ENCODE measurements at places on chromosomes 5 and 9. TPM values are rescaled to one million over a fixed set of nuclear protein-coding genes. Genes with fewer than 3 reads are reported as not detected.

The MSMP gene
- not detected for total RNA-seq

DNA sequence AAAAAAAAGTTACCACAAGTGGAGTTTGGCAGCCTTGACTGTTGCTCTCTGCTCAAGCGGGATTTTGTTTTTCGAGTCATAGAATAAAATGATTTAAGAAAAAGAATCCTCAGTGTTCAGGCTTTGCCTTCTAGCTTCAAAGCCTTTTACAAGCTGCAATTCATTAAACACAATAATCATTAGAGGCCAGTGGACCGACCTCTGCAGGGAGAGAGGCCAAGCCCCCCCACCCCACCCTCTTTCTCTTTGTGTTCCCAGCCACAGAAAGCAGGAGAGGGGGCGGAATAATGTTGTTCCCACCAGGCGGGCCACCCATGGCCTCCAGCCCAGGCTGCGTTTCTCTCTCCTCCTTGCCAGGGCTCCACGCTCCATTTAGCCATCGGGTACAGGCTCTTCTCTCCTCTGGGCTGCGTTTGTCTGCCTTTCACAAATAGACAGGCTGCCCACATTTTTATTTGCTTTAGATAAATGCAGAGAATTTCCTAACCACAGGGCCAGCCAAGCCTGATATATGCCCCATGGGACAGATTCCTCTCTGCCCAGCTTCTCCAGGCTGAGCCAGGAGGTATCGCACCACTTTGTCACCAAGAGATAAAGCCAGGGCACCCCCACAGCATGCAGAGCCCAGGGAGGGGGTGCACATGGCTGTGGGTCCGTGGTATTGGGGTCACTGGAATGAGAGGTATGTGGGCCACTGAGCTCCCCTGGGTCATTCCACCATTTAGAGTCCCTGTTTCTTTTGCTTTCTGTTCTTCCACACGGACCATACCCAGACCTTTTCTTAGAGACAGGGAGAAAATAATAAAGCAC lies 318.8 kb downstream of the PIK3R1 start:
- no peaks in the 10 kb centered on the region for H3K27me3 ChIP-seq
- H3K36me3 ChIP-seq, result no peaks in the 10 kb centered on the region
- H3K27ac ChIP-seq, result no peak overlapping the region
- H3K4me3 ChIP-seq, result no peak overlapping the region
- peaks cover 6% of the 10 kb centered on the region for H3K4me1 ChIP-seq
- no peak for DNase-seq

DNA sequence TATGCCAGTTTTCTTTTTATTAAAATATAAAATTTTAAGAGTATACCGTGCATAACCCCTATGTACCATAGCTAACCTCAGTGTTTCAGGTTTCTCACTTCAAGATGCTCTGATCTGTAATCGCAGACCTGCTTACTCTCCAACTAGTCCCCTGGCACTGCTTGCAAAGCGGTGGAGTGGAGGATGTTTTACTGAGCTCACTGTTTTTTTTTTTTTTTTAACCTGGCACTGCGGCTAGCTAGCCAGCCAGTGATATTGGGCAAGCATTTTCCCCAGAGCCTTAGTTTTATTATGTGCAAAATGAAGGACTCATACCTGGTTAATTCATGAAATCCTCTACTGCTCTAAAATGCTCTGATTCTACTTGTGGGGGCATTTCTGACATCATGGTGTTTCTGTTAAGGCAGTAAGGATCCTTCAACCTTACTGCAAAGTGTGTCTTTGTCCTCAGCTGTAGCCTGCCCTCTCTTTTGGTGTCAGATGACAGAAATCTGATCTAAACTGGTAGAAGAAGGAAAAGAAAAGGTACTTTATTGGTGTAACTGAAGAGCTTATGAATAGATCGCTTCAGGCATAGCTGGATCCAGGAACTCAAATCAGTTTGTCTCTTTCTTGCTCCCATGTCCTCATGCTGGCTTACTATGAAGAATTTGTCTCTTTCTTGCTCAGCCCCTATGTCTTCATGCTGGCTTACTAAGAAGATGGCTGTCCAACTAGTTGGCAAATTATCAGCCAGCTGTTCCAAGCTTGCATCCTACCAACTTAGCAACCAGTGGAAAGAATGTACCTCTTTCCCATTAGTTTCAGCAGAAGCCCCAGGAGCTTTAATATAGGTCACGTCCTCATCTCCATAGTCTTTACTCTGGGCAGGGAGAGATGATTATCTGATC lies 59.8 kb downstream of the DOCK2 start:
- no peaks in the 10 kb centered on the region for H3K27me3 ChIP-seq
- peaks cover 5% of the 10 kb centered on the region for H3K4me1 ChIP-seq
- peak; percentile 63 for DNase-seq
- H3K36me3 ChIP-seq, result no peaks in the 10 kb centered on the region
- H3K27ac ChIP-seq, result peak overlapping the region; percentile 73

DNA sequence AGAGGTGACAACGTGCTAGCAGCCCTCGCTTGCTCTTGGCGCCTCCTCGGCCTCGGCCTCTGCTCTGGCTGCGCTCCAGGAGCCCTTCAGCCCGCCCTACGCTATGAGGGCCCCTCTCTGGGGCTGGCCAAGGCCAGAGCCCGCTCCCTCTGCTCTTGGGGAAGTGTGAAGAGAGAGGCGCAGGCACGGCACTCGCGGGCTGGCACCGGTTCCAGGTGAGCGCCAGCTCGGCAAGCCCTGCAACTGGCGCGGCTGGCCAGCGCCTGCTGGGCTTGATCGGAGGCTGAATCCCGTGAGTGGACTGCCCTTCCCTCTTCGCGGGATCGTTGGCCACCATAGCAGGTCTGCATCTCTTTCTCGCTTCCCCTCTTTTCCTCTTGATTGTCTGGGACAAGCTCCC lies 298.0 kb upstream of the PTPRD start:
- H3K27me3 ChIP-seq, result no peaks in the 10 kb centered on the region
- no peaks in the 10 kb centered on the region for H3K36me3 ChIP-seq
- no peak overlapping the region for H3K4me3 ChIP-seq
- H3K27ac ChIP-seq, result no peak overlapping the region
- no peak for DNase-seq

DNA sequence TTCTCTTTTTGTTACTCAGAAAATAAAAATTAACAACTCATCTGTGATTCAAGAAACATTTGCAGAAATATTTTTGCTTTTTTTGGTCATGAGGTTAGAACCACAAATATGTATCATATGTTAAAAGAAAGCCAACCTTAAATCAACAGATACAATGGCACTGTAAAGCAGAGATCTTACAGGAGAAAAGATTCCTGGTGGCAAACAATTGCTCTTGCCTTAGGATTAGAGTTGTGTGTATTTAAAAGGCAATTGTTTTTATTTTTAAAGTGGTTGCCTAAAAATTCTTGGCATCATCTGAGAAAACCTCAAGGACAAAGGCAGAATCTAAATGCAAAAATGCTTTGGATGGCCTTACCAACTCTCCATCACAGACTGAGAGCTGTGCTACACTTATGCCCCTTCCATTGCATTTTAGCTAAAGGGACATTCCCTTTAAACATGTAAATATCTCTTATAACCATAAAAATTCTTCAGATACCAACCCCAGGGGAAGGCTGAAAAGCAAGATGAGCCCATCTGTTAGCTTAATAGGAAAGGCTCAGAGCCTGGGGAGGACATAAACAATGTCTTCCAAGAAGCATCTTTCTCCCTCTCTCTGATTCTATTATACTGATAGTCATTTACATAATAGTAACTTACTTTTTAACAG lies 100.4 kb downstream of the FAM114A2 start:
- no peak for DNase-seq
- H3K4me3 ChIP-seq, result no peak overlapping the region
- no peak overlapping the region for H3K27ac ChIP-seq
- no peaks in the 10 kb centered on the region for H3K27me3 ChIP-seq
- H3K36me3 ChIP-seq, result no peaks in the 10 kb centered on the region
- no peaks in the 10 kb centered on the region for H3K4me1 ChIP-seq

DNA sequence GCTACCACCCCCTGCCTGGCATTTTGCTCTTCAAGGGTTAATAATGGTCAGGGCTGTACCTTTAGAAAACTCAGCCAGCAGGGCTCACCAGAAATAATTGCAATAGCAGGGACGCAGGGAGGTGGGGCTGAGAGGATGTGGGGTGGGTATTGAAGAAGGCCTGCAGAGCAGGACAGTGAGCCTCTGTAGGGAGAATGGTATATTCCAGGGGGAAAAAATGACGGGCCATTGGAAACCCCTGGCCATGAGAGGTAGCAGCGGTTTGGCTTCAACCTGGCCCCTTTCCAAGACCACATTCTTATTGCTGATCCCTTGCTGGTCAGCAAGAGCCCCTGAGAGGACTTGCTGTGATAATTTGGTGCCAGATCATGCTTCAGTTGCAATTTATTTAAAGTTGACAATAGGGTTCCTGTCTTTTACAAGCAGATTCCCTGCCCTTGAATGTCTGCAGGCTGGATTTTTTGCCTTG lies 36.7 kb upstream of the CTNNA1 start:
- H3K27ac ChIP-seq, result no peak overlapping the region
- no peak overlapping the region for H3K4me3 ChIP-seq

DNA sequence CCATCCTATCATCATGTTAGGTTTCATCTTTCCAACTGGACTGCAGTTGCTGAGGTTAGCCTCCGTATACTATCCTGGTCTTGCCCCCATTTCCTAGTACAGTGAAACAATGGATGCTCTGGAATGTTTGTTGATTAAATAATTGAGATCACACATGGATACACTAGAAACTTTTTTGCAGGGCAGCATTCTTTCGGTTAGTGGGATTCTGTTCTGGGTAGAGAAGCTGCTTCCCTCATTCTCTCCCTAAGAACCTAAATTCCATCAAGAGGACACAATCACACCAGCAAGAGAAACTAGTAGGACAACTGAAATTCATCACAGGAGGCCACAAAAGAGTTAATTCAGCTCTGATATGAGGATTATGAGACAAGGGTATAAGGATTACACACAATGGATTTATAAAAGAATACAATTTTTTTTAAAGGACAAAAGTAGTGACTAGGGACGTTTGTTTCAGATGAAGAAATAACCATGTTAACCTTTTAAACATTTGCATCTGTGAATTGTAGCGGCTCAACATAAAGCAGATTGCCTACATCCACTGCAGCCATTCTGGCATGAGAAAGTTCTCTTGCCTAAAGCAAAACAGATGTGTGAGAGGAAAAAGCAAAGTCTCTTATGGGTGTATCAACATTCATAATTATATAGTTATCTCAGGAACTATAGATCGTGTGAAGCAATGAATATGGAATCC lies 162.7 kb upstream of the LHFPL2 start:
- no peaks in the 10 kb centered on the region for H3K27me3 ChIP-seq
- no peak overlapping the region for H3K27ac ChIP-seq
- H3K36me3 ChIP-seq, result no peaks in the 10 kb centered on the region
- H3K4me3 ChIP-seq, result no peak overlapping the region
- H3K4me1 ChIP-seq, result peaks cover 7% of the 10 kb centered on the region

GRCh38 chr5:14179446-14179845 lies 36.3 kb downstream of the TRIO start:
- H3K27ac ChIP-seq, result peak overlapping the region; percentile 45
- peak; percentile 49 for DNase-seq

GRCh38 chr5:98231089-98231488 lies 542.4 kb upstream of the RGMB start:
- H3K27ac ChIP-seq, result no peak overlapping the region
- no peaks in the 10 kb centered on the region for H3K36me3 ChIP-seq
- H3K27me3 ChIP-seq, result no peaks in the 10 kb centered on the region
- no peak for DNase-seq

GRCh38 chr5:43996221-43996620 lies 393.0 kb downstream of the FGF10 start:
- no peak overlapping the region for H3K27ac ChIP-seq
- no peak overlapping the region for H3K4me3 ChIP-seq
- no peaks in the 10 kb centered on the region for H3K27me3 ChIP-seq
- H3K36me3 ChIP-seq, result no peaks in the 10 kb centered on the region
- no peak for DNase-seq

GRCh38 chr5:159878988-159879471 lies 37.3 kb upstream of the ADRA1B start:
- H3K27ac ChIP-seq, result peak overlapping the region; percentile 46
- no peaks in the 10 kb centered on the region for H3K36me3 ChIP-seq
- peaks cover 11% of the 10 kb centered on the region for H3K4me1 ChIP-seq
- H3K4me3 ChIP-seq, result no peak overlapping the region

GRCh38 chr5:161064781-161065180 lies 212.8 kb upstream of the ATP10B start:
- H3K27ac ChIP-seq, result no peak overlapping the region
- no peaks in the 10 kb centered on the region for H3K27me3 ChIP-seq
- H3K36me3 ChIP-seq, result no peaks in the 10 kb centered on the region
- no peak overlapping the region for H3K4me3 ChIP-seq
- no peaks in the 10 kb centered on the region for H3K4me1 ChIP-seq
- DNase-seq, result no peak

DNA sequence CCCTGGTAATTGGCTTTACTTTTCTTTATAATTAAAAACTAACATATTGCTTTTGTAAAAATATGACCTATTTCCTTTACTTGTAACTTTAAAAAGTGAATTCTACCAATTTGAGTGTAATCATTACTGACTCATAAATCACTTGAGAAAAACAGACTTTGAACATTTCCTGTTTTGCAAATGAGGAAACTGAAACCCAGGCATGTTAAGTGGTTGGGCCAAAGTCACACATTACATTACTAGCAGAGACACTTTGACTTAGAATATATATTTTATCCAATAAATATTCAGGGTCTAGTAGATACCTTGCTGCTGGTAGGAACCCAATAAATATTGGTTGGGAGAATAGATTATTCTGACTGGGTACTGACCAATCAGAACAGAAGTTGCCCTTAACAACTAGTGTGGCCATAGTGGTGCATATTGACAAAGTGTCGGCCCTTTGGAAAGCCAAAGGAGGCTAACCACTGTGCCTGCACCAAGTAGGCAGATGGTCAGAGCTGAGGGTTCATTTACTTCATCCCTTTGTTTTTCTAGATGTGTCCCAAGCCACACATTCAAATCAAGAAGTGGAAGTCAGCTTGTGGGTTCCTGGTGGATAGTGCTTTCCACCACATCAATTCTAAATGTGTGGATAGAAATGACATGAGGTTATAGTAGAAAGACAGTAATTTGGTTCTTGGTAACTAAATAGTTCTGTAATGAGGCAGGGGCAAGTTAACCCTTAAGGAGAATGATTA lies 365.1 kb upstream of the RIOK2 start:
- H3K36me3 ChIP-seq, result no peaks in the 10 kb centered on the region
- H3K4me3 ChIP-seq, result no peak overlapping the region
- H3K27ac ChIP-seq, result no peak overlapping the region
- no peak for DNase-seq
- H3K4me1 ChIP-seq, result peaks cover 2% of the 10 kb centered on the region
- H3K27me3 ChIP-seq, result no peaks in the 10 kb centered on the region

- no peaks in the 10 kb centered on the region for H3K36me3 ChIP-seq
- DNase-seq, result no peak
- peaks cover 2% of the 10 kb centered on the region for H3K27me3 ChIP-seq
- H3K4me3 ChIP-seq, result no peak overlapping the region
Measured at GRCh38 chr9:107149756-107150155, 133.3 kb upstream of the RAD23B start.

DNA sequence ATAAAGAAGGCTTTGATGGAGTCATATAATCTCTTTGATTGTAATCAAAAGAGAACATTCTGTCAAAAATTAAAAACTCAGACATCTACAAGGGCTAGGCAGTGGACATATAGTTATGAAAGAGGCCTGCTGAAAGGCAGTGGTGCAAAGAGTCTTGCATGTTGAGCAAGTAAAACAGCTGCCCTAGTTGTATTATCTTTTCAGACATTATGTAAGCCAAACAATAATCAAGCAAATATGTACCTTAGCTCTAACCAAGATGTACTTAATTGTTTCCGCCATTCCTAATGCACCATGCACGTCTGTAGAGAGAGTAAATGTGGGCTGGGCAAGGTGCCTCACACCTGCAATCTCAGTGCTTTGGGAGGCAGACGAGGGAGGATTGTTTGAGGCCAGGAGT lies 14.3 kb downstream of the GAPT start:
- H3K27me3 ChIP-seq, result no peaks in the 10 kb centered on the region
- no peak overlapping the region for H3K27ac ChIP-seq
- no peaks in the 10 kb centered on the region for H3K4me1 ChIP-seq
- no peak for DNase-seq
